Fibroblast of skin of abdomen (primary cell): ENCODE measurements at places on chromosomes 3 and 15.

- DNase-seq = peak; percentile 80
These were observed 28.1 kb downstream of the ITGB5 start for GRCh38 chr3:124859025-124859424.

- DNase-seq = no peak
These were observed 232.3 kb downstream of the SNRPN start for GRCh38 chr15:25186906-25187645.

DNA sequence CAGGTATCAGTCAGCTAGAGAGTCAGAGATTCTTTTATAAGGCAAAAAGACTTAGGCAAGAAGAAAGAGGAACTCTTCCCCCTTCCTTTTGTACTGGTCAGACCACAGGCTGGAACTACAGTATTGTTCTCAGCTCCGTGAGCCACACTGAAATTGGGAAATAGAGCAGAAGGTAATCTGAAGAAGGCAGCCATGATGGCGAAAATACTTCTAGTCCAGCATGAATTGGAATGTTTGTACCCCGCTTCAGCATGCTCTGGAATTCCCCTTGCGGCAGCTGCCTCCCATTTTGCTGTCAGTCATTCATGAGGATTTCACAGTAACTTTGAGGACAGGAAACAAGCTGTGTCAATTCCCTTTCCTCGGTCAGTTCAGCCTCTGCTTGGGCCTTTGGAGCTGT is 96.2 kb downstream of the CORO2B start:
- DNase-seq = peak; percentile 18

GRCh38 chr3:136929977-136930670 is 27.7 kb upstream of the IL20RB start:
- DNase-seq = peak; percentile 22

DNA sequence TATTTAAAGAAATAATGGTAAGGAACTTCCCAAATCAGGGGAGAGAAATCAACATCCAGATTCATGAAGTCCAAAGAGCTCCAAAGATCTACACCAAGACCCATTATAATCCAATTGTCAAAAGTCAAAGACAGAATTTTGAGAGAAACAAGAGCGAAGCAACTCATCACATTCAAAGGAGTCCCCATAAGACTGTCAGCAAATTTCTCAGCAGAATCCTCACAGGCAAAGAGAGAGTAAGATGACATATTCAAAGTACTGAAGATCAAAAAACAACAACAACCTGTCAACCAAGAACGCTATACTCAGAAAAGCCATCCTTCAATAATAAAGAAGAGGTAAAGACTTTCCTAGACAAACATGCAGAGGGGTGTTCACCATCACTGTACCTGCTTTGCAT is 342.1 kb downstream of the TIGIT start:
- DNase-seq = no peak

DNA sequence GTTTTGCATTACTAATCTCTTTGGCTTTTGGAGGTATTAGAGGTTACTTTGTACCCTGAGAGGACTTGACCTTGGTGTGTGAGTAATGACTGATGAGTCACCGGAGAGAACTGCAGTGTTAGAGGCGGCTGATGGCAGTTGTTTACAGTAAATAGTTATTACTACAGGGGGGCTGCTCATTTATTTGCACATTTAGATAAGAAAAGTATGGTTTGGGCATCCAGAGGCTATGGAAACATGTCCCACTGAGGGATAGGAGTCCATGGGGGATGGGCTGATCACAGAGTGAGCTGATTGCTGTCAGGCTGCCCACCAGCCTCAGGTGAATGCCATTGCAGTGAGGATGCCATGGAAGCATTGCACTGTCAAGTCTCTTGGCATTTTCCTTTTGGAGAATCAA is 17.3 kb upstream of the STAC start:
- DNase-seq = peak; percentile 70

GRCh38 chr3:38738630-38739395 is 77.2 kb downstream of the SCN10A start:
- peak; percentile 24 for DNase-seq

DNA sequence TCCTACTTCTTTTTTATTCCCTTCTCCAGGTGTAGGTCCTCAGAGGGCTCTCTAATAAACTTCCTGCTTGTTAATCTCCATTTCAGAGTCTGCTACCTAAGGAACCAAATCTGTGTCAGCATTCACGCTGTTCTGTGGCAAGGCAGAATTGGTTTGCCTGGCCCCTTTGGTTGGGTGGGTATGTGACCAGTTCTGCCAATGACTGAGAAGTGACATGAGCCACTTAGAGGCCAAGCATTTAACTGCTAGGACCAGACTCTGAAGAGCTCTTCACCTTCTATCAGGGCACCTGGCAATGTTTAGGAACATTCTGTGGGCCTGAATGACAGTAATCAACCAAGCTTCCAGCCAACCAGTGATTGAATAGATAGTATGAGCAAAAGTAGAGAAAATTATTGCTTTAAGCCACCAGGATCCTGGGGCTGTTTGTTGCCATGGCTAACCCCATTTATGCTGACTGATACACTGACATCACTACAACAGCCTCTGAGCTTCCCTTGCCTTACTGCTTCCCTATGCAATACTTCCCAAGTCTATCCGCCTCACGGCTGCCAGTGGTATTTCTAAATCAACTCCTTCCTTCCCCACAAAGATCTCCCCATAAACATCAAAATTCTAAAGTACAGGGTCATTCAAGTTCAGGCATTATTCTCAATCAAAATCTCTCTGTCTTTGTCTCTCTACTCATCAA is 7.6 kb downstream of the FRMD4B start:
- DNase-seq = no peak

DNA sequence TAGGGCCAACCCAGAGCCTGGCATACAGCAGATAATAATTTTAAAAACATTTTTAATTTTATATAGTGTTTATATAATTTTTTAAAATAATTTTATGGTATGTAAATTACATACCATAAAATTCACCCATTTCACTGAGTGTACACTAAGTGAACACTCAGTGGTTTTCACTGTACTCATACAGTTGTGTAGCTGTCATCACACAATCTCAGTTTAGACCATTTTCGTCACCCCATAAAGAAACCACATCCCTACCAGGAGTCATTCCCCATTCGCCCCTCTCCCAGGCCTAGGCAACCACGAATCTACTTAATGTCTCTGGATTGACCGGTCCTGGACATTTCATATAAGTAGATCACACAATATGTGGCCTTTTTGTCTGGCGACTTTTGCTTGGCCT is 10.2 kb downstream of the EEFSEC start:
- no peak for DNase-seq

GRCh38 chr3:126026277-126026751 is 57.3 kb downstream of the ROPN1B start:
- no peak for DNase-seq

- no peak for DNase-seq
These were observed 135.1 kb downstream of the KCNMB2 start for GRCh38 chr3:178671377-178671776.
